ENCODE measurements at places on chromosomes 7 and 10.

GRCh38 chr10:128575761-128576160 is 449.5 kb upstream of the MKI67 start:
- no peak for DNase-seq

DNA sequence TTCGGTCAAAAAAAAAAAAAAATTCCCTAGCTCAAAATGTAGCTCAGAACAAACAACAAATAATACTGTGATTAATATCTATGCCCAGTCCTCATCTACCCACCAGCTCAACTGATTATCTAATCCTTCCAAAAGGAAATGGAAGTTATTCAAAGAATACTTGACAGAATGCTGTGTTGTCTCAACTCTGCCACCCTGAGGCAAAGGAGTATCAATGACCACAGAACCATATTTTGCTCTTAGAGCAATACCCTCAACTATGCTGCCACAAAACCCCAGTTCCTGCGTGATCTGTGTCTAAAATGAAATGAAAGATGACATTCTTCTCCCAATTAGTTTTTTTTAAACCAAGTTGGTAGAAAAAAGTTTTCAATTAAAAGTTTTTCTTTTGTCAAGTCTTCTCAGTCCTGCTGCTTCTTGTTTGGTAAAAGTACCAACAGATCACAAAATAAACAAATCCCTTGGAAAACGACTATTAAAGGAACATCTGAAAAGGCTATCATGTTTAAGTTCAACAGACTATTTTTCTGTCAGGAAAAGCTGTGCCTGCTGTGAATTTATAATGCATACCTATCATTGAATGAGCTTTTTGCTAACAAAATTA is 21.6 kb downstream of the RBM28 start:
- DNase-seq = peak; percentile 5

DNA sequence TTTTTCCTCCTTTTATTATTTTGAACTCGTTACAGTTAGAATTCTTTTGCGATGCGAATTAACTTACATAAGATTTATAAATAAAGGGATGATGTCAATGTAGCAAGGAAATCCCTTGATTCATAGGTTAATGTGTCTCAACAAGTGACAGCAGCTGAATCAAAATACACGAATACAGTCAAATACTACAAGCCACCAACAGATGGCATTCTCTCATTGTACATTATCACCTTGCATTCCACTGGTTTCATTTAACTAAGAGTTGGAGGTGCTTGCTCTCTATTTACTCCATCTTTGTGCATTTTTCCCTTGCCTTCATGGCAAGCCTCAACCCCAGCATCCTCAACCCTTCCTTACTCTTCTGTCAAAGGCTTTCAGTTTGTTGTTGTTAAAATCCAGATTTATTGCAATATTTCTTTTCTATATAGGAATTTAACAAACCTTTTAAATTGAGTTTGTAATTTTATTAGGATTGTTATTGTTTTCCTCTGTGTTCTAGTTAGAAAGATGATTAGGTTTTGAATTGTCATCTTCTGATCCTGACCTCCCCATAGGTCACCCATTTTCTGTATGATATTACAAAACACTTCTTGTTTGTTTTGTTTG is 78.3 kb downstream of the SLC25A40 start:
- DNase-seq = peak; percentile 44

- DNase-seq = no peak
Measured at GRCh38 chr7:101728128-101728527, 89.3 kb upstream of the CUX1 start.

- no peak for DNase-seq
Measured at GRCh38 chr7:124790645-124791044, 25.1 kb upstream of the GPR37 start.

Measured in NCI-H1092 (cell line).